ENCODE measurements at places on chromosomes 7 and 10. TPM values are rescaled to one million over a fixed set of nuclear protein-coding genes. Genes with fewer than 3 reads are reported as not detected.

GRCh38 chr7:150781103-150781502 lies 19.1 kb downstream of the TMEM176B start:
- H3K27me3 ChIP-seq: peaks cover 37% of the 10 kb centered on the region
- H3K27ac ChIP-seq: no peak overlapping the region
- peaks cover 7% of the 10 kb centered on the region for H3K4me1 ChIP-seq
- no peak overlapping the region for H3K4me3 ChIP-seq
- no peaks in the 10 kb centered on the region for H3K36me3 ChIP-seq
- DNase-seq: no peak

DNA sequence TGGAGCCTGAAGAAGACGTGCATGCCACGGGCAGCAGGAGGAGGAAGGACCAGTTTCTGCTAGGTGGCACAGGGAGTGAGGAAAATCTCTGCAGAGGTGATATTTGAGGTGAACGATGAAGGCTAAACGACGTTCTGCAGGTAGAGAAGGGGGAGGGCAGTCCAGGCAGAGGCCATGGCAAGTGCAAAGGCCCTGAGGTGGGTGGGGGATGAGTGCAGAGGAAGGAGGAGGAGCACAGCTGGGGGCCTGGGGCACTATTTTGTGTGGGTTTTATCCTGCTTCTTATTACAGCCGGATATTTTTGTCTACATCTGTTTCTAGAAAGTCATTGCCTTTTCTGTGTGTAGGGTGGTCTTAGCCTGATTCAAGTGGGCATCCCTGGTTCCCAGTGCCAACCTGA lies 57.6 kb downstream of the GOLGA7B start:
- H3K36me3 ChIP-seq: no peaks in the 10 kb centered on the region
- no peaks in the 10 kb centered on the region for H3K4me1 ChIP-seq
- H3K27ac ChIP-seq: no peak overlapping the region

The ANKRD30A gene
- total RNA-seq: not detected

The GPC2 gene
- total RNA-seq: 7.9 TPM

GRCh38 chr10:4351723-4352413 lies 474.1 kb upstream of the AKR1E2 start:
- peaks cover 9% of the 10 kb centered on the region for H3K4me1 ChIP-seq
- H3K4me3 ChIP-seq: no peak overlapping the region
- H3K36me3 ChIP-seq: no peaks in the 10 kb centered on the region
- DNase-seq: no peak
- H3K27me3 ChIP-seq: peaks cover 17% of the 10 kb centered on the region
- H3K27ac ChIP-seq: no peak overlapping the region

- DNase-seq: no peak
- no peak overlapping the region for H3K4me3 ChIP-seq
- no peak overlapping the region for H3K27ac ChIP-seq
- no peaks in the 10 kb centered on the region for H3K4me1 ChIP-seq
Observed at GRCh38 chr10:98235846-98236245, 32.1 kb downstream of the LOXL4 start.

DNA sequence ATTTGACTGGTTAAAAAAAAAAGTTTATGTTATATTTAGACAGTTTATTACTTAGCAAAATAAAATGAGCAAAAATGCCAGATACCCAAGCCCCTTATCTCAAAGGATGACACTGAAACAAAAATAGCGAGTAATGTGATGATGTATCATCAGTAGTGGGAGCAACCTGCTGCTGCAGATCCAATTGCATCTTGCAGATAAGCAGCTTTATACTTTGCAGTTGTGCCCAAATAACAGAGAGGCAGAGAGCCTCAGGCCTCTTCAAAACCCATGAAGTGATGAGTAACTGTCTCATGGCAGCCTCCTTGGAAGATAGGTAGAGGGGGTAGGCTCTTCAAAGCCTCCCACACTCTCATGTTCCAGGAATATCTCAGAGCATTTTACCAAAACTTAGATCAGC lies 468.2 kb upstream of the LRRTM3 start:
- DNase-seq: no peak
- no peaks in the 10 kb centered on the region for H3K36me3 ChIP-seq
- no peak overlapping the region for H3K4me3 ChIP-seq
- H3K27ac ChIP-seq: no peak overlapping the region

Data from activated CD4-positive, alpha-beta T cell treated with anti-CD3 and anti-CD28 coated beads, Interleukin-2, amount 10 ng/mL, durations not matched to agents 24 days and 14 days (primary cell).